ENCODE measurements at places on chromosomes 1 and 21.

- no peak for DNase-seq
Observed at GRCh38 chr1:178133239-178133989, 39.5 kb downstream of the RASAL2 start.

DNA sequence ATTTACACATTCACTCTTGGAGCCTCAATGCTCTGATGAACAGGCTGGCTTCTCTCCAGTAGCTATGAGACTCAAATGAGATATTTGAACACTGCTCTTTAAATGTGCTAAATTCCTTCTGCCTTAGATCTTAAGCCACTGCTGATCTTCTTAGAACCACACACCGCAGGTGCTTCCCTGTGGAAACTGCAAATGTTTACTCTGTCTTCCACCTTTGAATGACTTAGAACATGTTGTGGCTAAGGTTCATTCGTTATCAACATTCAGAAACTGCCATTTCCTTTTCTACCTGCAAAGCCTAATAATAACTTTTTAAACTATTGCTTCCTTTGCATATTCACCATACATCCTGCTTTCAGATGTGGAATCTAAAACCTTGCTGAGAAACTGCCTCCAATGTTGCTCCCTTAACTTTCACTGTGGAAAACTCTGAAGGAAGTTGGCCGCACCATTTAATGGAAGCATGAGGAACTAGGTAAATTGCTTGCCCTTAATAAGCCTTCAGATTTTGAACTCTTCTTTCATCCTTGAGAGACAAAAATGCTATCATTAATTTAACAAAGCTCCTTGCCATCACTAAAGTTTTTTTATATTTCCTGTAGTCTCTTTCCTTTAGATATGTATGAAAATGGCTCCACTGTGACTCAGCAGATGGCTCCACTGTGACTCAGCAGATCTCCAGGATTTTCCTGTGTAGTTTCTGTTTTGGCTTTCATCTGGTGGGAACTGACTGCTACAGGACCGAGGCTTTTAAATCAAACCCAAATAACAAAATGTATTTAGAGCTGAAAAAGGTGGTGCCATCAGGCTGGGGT, 143.8 kb downstream of the TNFSF18 start:
- no peak for DNase-seq

GRCh38 chr1:18666317-18666920, 35.8 kb downstream of the PAX7 start:
- no peak for DNase-seq

DNA sequence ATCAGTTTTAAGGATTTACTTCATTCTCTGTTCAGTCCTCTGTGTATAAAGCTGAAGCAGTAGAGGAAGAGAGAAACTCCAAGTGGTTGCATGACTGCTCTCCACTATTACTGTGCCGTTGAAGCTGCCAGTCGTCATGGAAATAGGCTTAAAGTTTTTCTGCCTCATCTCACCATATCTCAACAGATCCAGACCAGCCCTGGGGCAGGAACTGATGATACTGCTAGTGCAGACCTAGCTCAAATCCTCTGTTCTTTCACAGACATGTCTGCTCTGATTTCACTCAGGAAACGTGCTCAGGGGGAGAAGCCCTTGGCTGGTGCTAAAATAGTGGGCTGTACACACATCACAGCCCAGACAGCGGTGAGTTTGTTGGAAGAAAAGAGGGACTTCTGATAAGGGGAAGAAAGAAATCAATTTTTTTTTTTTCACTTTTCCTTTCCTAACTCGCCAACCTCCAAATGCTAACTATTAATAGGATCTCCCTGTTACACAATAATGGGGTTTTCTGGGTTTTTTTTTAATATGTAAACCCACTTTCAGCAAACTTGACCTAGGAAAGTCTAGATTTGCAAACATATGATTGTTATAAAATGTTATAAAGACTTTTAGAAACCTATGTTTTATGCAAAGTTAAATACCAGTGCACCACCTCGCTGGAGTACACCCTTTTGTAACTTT, 22.2 kb upstream of the STRIP1 start:
- DNase-seq = no peak

DNA sequence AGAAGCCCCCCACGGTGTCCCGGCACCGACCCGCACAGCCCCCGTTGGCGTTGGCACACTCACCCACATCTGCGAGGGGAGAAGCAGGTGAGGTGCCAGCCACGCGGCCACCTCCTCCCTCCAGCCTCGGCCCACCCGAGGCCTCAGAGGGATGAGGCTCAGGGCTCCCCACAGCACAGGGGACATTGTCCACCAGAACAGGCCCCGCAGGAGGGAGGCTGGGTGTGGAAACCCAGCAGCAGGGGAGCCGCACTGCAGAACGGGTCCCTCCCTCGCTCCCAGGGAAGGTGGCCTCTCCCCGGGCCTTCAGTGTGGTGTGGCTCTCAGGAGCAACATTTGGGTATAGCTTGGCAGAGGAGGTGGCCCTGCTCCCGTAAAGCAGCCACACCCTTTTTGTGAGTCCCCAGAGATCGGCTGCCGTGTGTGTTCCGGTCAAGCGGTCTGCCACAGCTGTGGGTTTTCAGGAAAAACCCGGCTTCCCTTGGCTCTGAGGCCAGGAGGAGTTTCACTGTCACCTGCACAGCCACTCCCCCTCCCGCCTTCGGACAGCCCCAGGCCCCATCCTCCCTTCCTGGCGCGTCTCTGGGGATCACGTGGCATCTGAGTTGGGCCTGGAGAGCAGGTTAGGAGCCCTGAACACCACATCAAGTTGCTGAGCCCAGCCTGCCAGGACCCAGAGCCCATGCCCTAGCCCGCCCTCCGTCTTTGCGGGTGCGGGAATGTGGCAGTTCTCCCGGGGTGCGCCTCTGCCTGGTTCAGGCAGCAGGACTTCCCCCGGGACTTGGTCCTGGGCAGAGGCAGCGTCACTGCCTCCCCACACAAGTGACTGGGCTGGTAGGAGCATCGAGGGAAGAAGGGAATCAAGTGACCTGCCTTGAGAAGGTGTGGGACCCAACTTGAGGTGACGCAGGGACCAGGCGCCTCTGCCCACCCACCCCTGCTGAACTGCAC, 64.0 kb downstream of the MEGF6 start:
- no peak for DNase-seq

- peak; percentile 53 for DNase-seq
Observed at GRCh38 chr1:160863774-160864131, 1.1 kb upstream of the CD244 start.

- no peak for DNase-seq
Observed at GRCh38 chr1:18603212-18603852, 27.3 kb upstream of the PAX7 start.

- no peak for DNase-seq
Observed at GRCh38 chr1:152148981-152149380, 10.0 kb downstream of the RPTN start.

- no peak for DNase-seq
Observed at GRCh38 chr1:68047659-68048026, 2.8 kb downstream of the DIRAS3 start.

GRCh38 chr1:228347181-228347580, 59.5 kb downstream of the TRIM11 start:
- DNase-seq = no peak

DNA sequence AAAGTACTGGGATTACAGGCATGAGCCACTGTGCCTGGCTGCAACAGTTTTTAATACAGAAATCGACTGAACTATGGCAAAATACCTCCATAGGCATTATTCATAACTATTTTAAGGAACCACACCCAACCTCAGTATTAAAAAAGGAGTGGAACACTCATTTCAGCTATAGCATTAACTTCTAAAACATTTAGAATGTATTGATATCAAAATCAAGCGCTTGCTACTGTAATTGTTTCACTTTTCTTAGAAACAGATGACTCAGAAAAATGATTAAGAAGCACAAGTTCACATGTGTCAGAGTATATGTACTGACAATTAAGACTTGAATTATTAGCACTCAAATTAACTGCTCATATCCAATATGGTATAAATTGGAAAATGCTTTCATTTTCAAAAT, 15.1 kb downstream of the AIDA start:
- DNase-seq = no peak

- no peak for DNase-seq
Observed at GRCh38 chr1:198246337-198246736, 89.5 kb downstream of the NEK7 start.

DNA sequence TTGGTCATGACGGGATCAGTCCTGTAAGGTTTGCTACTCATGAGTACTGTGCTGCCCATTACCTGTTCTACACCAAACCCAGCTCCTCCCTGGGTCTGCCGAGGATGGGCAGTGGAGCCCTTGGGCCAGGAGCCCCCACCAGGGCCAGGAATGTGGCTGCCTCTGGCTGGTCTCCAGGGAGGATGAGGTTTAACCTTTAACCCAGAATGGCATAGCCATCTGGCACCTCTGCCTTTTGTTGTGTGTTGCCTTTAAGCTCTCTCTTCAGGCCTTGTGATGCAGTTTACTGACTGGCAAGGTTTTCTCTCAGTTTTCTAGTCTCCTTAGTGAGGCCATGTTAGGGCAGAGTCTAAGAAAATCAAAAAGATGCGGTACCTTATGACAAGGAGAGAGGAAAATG, 38.6 kb downstream of the SIPA1L2 start:
- no peak for DNase-seq

- DNase-seq = no peak
Observed at GRCh38 chr21:19340954-19341353, 937.4 kb upstream of the TMPRSS15 start.
